Esophagus muscularis mucosa (tissue), 4 donors: ENCODE measurements at places on chromosomes 5 and 9.

GRCh38 chr9:112753725-112754124, 3.2 kb downstream of the SNX30 start:
- DNase-seq, result no peak

- no peak for DNase-seq
Observed at GRCh38 chr5:120082316-120083068, 381.6 kb upstream of the PRR16 start.

GRCh38 chr5:142475102-142475513, 150.3 kb upstream of the SPRY4 start:
- DNase-seq, result no peak

- no peak for DNase-seq
Observed at GRCh38 chr9:134964271-134965055, 46.8 kb upstream of the FCN1 start.

DNA sequence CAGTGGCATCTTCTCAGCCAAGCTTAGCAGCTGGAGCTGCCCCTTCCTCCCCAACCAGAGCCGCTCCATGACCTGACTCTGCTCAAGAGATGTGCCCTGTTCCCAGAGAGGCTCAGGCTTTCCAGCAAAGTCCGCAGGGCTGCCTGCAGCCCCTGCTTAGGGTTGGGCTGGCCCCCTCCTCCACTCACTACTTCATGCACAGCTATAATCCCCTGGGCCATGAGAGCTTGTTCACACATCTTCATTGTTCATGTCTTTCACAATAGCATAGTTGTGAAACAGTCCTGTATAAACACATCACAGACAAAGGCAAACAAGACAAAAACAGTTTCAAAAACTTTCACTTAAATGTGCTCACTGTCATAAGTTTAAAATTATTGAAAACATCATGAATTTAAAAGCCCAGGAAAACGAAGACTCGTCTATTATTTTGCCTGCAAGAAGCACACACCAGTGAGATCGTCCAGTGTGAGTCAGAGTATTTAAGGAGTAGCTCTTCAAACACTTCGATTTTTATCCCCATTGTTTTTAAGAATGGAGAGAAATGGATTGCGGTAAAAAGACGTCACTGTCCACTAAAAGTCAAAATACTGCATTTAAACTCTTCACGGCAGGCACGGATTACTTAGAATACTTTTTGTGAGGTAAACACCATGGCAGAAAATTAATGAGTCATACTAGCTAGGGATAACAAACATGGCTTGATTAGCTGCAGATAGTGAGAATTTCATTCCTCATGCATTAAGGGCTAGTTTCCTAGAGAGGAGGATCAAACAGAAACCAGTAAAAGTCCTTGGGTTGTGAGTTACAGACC, 40.7 kb upstream of the S1PR3 start:
- peak; percentile 90 for DNase-seq

DNA sequence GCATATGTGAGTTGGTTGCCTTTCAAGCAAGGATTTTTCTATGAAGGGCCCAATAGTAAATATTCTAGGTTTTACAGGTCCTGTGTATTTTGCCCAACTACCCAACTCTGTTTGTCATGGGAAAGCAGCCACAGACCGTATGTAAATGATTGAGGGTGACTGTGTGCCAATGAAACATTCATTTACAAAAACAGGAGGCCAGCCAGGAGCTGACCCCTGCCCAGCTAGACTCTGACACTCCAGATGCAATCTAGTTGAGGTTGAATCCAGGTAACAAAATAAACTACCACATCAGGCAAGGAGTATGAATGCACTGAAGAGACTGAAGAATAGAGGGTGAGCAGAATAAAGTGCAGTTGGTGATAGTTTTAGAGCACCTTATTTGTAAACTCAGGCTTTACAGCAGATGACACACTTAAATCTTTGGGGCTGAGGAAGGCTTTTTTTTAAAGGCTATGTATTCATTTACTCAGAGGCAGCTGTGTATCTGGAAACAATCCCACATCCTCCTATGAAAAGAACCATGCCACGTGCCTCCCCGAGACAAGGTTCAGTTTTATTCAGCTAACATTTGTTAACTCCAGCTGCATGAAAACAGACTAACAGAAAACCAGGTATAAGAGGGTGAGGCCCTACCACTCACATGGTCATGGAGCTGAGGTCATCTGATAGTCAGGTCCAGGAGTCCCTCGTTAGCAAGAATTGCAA, 60.7 kb downstream of the SLC1A1 start:
- no peak for DNase-seq

DNA sequence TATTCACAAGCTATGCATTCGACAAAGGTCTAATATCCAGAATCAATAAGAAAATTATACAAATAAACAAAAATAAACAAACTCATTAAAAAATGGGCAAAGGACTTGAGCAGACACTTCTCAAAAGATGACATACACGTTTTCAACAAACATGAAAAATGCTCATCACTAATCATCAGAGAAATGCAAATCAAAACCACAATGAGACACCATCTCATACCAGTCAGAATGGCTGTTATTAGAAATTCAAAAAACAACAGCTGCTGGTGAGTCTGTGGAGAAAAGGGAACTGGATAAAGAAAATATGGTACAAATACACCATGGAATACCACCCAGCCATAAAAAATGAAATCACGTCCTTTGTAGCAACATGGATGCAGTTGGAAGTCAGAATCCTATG, 45.1 kb upstream of the PUM3 start:
- DNase-seq, result no peak

GRCh38 chr5:79416499-79416898, 97.4 kb downstream of the HOMER1 start:
- DNase-seq, result no peak

- no peak for DNase-seq
Observed at GRCh38 chr5:173213236-173213933, 21.6 kb downstream of the NKX2-5 start.

- peak; percentile 17 for DNase-seq
Observed at GRCh38 chr9:23663536-23663935, 162.5 kb downstream of the ELAVL2 start.

GRCh38 chr9:21144603-21145002, 3.0 kb upstream of the IFNW1 start:
- no peak for DNase-seq

DNA sequence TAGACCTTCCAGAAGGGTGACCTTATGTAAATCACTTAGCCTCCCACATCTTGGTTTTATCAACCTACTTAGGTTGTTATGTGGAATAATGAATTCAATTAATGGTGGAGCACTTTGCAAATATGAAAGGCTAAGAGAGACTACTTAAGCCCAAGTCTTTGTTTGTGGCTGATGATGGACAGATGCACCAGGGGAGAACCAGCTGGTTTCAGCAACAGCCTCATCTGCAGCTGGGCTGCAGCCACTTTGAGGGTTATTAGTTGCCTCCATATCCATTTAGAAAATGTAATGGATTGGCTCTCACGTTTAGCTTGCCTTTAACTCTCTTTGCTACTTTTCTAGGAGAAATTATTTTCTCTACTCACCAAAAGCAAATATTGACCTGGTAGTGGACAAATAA, 146.6 kb downstream of the ESM1 start:
- no peak for DNase-seq

- no peak for DNase-seq
Observed at GRCh38 chr5:88377705-88378656, 109.3 kb upstream of the TMEM161B start.

DNA sequence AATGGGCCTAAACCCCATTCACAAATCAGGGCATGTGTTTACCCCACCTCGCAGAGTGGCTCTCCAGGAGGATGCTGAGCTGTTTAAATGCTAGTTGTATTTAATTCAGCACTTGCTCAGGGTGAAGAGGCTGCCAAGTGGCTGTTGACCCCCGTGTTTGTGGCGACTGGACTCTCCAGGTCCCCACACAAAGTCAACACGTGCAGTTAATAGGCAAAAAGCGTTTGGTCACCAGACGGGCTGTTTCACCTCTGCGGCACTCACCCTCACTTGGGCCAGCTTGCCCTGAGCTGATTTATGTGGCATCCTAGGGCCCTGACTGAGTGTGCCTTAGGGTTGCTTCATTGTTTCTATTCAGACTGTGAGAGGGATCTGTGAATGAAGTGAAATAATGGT, 152.3 kb downstream of the GAS1 start:
- DNase-seq, result peak; percentile 91

GRCh38 chr5:1002836-1003235, 5.8 kb upstream of the NKD2 start:
- no peak for DNase-seq

- DNase-seq, result no peak
Observed at GRCh38 chr5:112279082-112279481, 140.0 kb downstream of the EPB41L4A start.

DNA sequence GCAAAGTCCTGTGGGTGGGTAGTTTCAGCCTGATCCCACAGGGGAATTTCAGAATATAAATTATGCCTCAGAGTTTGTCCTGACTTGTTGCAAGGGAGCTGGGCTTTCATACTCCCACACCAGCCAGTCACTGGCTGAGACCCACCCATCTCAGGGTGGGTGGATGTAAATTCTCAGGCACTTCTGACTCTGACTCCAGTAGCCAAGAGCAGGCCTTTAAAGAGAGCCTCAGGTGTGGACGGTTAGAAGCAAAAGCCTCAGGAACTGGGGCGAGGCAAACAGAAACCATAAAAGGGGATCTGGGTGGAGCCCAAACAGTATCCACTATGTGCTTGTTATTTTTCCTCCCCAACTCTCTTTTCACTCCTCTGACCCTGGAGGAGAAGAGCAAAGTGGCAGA, 28.6 kb upstream of the FBXW11 start:
- DNase-seq, result no peak

- no peak for DNase-seq
Observed at GRCh38 chr9:86515221-86515620, 161.0 kb upstream of the TUT7 start.

- no peak for DNase-seq
Observed at GRCh38 chr9:80030801-80031200, 459.0 kb downstream of the TLE4 start.

DNA sequence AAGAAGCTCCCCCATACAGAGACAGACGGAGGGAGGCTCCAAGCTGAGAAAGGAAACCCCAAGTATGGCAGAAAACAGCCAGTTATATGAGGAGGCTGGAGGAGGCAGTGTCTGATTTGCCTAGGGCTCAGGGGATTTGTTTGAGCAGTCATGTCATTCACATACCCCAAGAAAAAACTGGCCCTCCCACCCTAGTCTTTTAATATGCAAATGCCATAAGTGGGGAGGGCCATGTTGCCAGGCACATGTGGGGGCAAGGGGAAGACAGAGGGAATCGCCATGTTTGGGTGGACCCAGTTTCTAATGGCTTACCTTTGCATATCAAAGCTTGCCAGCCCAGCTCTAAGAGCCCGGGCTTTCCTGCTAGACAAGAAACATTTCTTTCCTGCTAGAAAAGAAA, 1163.8 kb downstream of the TAF11L14 start:
- DNase-seq, result no peak

- DNase-seq, result no peak
Observed at GRCh38 chr5:173001229-173001841, 17.8 kb downstream of the ATP6V0E1 start.
